ENCODE measurements at places on chromosomes 1 and 21.

GRCh38 chr21:40844935-40845334, 2.0 kb downstream of the DSCAM start:
- DNase-seq = no peak

GRCh38 chr1:178061620-178062019, 32.3 kb upstream of the RASAL2 start:
- no peak for DNase-seq

GRCh38 chr1:246320286-246320685, 186.8 kb downstream of the SMYD3 start:
- no peak for DNase-seq

GRCh38 chr1:185440877-185441276, 123.8 kb upstream of the IVNS1ABP start:
- no peak for DNase-seq

GRCh38 chr1:153773096-153773921, 1.9 kb upstream of the SLC27A3 start:
- DNase-seq = no peak

DNA sequence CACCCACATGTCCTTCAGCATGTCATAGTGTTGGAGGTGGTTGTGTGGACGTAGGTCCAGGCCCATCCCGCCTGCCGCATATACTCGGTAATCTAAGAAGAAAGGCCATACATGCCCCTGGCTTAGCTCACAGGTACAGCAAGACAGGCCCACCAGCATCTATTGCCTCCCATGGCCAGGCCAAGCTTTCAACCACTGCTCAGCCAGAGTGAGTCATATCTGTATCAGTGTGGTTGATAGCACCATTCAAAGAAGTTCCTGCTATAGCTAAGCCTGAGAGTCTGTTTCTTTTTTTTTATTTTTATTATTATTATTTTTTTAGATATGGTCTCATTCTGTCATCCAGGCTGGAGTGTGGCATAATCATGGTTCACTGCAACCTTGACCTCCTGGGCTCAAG, 17.0 kb downstream of the KLHDC8A start:
- peak; percentile 75 for DNase-seq

DNA sequence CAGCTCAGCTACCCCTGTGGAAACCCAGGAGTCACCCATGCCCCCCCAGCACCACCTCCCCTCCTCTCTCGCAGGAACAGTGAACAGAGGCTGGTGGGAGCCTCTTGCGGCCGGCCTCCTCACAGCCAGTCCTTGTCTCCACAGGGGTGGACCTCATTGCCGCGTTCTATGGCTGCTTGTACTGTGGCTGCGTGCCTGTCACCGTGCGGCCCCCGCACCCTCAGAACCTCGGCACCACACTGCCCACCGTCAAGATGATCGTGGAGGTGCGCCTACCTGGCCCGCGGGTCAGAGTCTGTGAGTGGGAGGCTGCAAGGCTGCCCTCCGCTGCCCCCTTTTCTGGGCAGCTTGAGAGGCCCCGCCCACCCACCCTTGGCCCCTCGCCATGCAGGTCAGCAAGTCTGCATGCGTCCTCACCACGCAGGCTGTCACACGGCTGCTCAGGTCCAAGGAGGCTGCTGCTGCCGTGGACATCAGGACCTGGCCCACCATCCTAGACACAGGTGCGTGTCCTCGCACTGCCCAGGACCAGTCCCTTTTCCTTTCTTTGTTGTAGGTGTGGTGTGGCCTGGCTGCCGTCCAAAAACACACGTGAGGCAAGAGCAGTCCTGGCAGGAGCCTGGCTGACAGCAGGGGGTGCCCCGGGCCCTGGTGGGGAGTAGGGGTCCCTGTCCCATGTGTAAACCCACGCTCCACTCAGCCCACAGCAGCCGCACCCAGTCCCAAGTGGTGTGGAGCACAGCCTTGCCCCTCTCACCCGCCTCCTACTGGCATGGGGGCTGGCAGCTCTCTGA, 50.3 kb downstream of the S100B start:
- DNase-seq = no peak

DNA sequence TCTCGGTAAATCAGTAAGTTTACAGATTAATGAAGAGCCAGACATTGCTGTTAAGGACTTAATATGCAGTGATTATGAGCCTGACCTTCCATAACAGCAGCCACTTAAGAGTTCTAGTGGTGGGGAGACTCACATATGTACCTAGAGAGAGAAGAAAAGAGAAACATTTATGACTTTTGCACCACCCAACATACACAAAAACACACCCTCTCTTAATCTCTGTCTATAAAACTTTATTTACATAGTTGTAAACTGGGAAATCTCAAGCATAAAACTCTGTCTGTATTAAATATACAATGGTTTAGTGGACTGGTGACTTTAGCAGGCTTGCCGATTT, 347.4 kb upstream of the ADGRL2 start:
- DNase-seq = no peak

DNA sequence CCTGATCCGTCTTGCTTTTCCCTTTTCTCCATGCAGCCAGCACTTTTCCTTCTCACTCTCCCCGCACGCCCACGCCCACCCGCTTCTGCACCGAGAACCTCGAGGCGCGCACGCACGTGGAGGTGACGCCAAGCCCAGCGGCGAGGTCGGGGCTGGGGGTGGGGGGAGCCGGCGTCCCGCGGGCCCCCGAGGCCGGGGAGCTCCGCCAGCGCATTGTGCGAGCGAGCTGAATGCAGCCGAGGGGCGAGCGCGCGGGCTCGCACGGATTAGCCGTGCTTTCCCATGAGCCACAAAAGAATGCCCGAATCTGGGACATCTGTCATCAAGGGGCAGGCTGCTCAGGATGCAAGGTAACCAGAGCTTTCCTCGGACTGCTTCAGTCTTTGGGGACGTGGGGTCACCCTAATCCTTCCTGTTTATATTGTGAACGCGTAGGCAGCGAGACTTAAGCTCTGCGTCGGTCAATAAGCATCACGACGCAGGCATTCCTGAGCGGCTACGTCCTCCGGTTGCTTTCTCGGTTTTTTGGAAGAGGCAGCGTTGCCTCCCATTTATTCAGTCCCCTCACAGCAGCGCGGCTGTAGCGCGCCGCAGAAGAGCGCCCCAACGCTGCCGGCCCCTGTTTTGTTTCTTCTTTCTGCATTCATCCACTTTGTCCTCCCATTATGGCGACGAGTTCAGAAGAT, 67.3 kb upstream of the AKT3 start:
- no peak for DNase-seq

GRCh38 chr1:44268054-44268453, 54.8 kb downstream of the DMAP1 start:
- no peak for DNase-seq

- DNase-seq = no peak
Observed at GRCh38 chr1:55067022-55067778, 27.9 kb downstream of the PCSK9 start.

DNA sequence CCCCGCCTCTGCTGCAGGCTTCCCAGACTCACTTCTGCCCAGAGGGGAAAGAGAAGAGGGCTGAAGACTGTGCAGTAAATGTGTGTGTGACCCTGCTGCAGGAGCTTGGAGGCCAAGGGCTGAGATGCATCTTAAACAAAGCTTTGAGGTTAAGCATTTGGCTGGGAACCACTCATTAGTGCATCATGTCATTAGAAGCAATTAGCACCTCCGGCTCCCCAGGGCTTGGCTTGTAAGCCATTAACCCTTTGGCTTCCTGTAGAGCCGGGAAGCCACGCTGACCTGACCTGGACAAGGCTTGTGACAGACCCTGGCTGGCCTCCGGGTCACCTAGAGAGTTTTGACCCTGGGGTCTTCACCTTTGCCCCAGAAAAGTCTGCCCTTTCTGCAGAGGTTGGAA, 77.0 kb downstream of the CSMD2 start:
- no peak for DNase-seq

GRCh38 chr1:171969813-171970212, 128.5 kb downstream of the DNM3 start:
- DNase-seq = no peak

DNA sequence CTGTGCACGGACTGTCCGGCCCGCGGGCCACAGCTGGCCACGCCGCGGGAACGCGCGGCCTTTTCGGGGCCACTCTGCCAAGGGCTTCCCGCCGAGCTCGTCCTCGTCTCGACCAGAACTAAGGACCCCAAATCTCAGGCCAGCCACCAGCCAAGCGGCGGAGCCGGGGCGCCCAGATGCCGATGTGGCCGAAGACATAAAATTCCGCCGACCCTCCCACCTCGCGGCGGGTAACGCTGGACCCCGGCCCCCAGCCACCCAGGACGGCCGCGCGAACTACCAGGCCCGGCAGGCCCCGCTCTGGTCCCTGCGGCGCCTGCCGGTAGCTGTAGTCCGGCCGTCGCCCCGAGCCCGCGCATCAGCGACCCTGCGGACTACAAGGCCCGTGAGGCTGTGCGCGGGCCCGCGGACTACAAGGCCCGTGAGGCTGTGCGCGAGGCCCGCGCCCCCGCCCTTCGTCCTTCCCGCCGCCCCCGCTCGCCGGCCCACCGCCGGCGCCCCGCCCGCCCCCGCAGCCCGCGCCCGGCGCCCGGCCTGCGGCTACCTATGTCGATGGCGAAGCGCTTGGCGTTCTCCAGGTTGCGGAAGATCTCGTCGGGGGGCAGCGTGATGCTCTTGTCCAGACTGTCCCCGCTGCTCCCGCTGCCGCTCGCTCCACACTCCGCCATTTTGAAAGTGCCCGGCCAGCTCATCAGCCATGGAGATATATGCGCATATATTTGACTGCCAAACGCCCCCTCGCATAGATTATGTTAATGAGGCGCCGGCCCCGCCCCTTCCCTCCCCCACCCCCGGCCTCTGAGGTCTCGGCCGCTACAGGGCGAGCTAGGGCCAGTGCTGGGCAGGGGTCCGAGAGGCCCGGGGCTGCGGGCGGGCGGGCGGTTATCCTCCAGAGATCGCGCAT, at the start of gene PANK4:
PANK4 (minus strand) TSS at position 677 of the 904 bp plus-strand sequence; CDS start at position 668, 9 bp downstream.
- peak; percentile 97 for DNase-seq

DNA sequence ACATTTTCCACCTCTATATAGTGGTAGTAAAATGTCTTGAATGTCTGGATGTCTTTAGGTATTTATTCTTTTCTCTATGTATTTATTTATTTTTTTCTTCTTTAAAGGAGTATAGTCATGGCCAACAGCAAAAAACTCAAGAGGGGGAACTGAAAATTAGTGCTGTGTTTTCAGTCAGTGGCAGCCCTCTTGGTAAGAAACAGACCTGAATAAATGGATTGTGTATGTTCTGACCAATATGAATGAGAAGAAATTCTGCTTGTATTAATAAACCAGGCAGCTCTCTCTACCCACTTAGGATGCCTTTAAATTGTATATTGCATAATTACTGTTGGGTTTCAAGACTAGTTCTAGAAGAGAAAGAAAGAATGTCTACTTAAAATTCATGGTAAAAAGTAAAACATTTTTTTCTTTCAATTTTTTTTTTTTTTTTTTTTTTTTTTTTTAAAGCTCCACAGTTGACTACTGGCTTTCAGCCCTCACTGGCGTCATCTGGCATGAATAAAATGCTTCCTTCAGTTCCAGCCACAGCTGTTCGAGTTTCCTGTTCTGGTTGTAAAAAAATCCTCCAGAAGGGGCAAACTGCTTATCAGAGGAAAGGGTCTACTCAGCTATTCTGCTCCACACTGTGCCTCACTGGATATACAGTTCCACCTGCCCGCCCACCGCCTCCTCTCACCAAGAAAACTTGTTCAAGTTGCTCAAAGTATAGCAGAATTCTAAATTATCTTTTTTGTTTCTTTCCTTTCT, 101.6 kb downstream of the ZMYM4 start:
- DNase-seq = no peak

DNA sequence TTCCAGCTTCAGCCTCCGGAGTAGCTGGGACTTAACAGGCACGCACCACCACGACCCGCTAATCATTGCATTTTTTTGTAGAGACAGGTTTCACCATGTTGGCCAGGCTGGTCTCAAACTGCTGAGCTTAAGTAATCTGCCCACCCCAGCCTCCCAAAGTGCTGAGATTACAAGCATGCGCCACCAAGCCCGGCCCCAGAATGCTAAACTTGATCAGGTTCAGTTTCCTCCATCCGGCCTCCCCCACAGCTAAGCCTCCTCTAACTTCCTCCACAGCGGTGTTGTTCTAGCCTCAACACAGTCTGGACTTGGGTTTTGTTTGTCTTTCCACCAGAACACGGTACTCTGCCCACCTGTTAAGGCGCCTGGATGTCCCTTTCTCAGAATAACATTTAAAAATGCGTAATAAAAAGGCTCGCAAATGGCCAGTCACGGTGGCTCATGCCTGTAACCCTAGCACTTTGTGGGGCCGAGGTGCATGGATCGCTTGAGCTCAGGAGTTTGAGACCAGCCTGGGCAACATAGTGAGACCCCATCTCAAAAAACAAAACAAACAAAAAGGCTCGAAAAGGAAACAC, 2.4 kb downstream of the PARP1 start:
- peak; percentile 61 for DNase-seq

- no peak for DNase-seq
Observed at GRCh38 chr1:167082511-167083027, 7.6 kb downstream of the GPA33 start.

DNA sequence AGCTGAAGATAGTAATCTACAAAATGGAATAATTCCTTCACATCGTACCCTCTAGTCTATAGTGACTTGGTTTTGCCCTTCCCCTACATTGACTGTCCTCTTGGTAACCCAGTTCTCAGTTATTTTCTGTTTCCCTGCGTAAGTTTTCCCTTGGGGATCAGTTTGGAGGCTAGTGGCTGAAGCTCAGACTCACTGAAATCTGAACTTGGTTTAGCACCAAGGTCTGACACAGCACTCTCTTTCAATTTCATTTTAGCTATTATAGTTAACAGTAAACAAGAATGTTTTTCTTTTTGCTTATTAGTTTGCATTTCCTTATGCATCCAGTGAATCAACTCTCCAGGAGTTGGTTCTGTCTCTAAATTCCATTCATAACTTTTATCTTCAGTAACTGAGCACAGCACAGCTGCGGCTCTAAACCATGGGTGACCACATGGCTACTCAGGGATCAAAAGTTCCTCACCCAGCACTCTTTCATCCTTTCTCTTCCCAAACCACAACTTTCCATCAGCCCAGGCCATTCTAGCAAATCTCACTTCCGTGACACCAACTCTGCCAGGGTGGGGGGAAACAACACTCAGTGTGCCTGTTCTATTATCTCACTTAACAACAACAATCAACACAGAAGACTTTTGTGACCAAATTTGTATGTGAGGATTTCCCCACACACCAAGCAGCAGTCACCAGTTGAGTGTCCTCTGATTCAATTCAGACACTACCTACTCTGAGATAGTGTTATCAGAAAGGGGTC, 17.6 kb upstream of the IFI6 start:
- no peak for DNase-seq

GRCh38 chr1:97905141-97905940, 15.5 kb downstream of the DPYD start:
- DNase-seq = no peak
